ENCODE measurements at places on chromosomes 11 and 22.

GRCh38 chr11:40215556-40215955 is 1243.9 kb downstream of the LRRC4C start:
- DNase-seq = no peak

DNA sequence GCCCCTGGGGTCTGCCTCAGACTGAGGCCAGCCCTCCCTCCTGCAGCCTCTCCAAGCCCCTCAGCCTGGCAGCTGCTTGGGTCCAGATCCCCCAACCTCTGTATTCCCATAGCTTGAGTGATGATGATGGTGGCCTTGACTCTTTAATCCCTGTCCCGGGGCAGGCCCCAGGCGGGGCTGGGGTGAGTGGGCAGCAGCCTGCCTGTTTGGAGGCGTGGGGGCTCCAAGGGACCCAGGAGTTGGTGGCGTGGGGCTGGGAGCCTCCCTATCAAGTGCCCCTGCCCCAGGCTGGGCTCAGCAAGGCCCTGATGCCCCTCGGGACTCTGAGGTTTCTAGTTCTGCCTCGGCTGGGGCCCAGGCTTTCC is 22.5 kb downstream of the PPIL2 start:
- no peak for DNase-seq

DNA sequence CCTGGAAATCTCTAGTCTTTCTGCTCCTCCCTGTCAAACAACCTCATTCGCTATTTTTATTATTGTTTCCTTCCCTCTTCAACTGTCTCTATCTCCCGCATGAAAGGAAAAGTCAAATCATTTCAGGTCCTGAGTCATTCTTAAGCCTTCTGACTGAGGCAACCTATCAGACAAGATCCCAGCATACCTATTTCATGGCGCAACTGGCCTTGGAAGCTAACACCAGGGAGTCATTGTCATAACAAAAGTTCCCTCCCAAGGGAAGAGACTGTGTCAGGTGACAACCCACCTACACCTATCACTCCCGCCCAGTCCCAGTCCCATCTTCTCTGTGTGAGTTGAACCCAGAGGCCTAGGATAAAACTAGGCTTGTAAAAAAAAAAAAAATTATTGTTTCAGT is 10.2 kb upstream of the ARHGAP42 start:
- DNase-seq = no peak

GRCh38 chr22:32317524-32317923 is 40.1 kb upstream of the RFPL3 start:
- DNase-seq = no peak

DNA sequence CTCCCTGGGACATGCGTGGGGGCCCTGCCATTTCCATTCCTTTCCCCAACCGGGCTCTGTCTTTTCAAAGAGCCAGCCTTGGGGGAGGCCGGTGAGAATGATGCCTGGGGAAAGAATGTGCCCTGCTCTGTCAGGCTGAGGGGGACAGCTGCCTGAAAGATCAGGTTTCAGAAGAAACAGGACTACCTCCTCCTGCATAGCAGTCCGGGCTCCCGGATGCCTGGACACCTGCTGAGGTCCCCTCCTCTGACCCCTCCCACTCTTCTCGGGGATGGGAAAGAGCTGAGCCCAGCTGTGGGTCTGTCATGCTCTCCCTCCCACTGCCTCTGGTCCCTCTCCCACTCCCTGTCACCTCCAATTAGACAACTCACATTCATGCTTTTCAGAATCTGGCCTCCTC is 41.8 kb upstream of the CDON start:
- no peak for DNase-seq

DNA sequence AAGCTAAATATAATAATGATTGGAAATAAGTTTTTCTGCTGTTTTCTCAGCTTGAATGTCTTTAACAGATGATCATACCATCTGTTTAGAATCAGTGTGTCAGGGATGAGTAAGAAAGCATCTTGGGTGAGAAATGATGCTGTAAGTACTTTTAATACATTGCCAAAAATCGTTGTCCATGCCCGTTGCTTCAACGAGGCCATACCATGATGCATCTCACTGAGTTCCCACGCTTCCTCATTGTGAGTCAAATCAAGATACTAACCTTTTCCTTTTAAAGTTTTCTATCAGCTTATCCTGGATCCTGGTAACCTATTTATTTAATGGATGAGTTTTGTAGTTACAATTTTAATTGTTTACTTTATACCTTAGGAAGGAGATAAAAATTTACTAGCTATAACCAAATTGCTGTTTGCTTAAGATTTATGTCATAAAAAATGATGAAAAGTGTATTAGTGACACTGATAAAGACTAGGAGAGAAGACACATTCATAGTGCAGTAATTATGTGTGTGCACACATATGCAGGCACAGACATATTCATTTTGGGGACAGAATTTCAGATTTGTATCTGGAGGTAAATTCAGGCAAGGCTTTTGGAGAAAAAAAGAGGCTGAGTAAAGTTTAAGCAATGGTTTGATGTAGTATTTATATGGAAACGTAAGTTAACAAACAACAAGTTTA is 154.8 kb downstream of the UVRAG start:
- DNase-seq = peak; percentile 54

Measured in lung microvascular endothelial cell (primary cell).